ENCODE measurements at places on chromosomes 12 and 14. TPM values are rescaled to one million over a fixed set of nuclear protein-coding genes. Genes with fewer than 3 reads are reported as not detected.

The ARMH4 gene
- total RNA-seq: not detected

The CEBPE gene
- total RNA-seq: 1.6 TPM

The SMCO3 gene
- total RNA-seq: not detected

The PTCSC3 gene
- total RNA-seq: not detected

The ZNF219 gene
- total RNA-seq: 22.1 TPM

GRCh38 chr12:30564394-30564793, 131.3 kb downstream of the IPO8 start:
- H3K4me3 ChIP-seq: no peak overlapping the region
- no peaks in the 10 kb centered on the region for H3K27me3 ChIP-seq
- no peaks in the 10 kb centered on the region for H3K36me3 ChIP-seq
- no peak for DNase-seq
- H3K27ac ChIP-seq: no peak overlapping the region

GRCh38 chr14:92507174-92507768, 6.3 kb upstream of the RIN3 start:
- H3K4me1 ChIP-seq: no peaks in the 10 kb centered on the region
- H3K27ac ChIP-seq: no peak overlapping the region
- H3K4me3 ChIP-seq: no peak overlapping the region
- no peaks in the 10 kb centered on the region for H3K27me3 ChIP-seq
- no peaks in the 10 kb centered on the region for H3K36me3 ChIP-seq

DNA sequence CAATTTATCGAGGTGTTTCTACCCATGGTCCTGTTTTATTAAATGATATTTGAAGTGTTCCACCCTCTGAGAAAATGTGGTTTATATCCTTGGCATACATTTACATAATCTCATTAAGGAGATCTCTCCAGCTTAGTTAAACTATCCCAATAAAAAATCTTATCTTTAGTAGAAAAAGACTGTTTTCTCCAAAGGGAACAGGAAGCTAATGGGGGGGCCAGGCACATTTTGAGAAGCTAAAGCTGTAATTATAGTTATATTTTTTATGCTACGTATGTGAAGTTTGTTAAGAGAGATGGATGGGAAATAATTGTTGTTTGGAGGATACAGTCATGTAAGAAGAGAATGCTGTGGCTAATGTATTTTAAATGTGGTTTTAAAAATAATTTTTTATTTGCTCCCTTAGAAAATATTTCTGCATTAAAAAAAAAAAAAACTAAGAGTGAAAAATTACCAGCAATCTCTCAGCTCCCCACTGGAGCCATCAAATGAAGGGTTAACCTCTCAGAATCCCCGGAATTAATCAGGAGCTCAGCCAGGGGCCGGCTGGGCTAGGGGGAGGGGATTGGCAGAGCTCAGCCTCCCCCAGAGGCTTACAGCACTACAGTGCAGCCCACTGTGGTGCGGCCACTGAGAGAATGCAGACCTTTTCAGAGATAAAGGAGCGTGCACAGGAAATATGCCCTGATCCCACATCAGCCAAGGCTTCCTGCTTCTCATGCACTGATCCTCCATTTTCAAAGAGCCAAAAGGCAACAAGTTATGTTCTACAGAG, 185.8 kb downstream of the EGLN3 start:
- H3K27ac ChIP-seq: no peak overlapping the region
- no peaks in the 10 kb centered on the region for H3K4me1 ChIP-seq
- no peak for DNase-seq
- H3K36me3 ChIP-seq: no peaks in the 10 kb centered on the region
- H3K4me3 ChIP-seq: no peak overlapping the region

DNA sequence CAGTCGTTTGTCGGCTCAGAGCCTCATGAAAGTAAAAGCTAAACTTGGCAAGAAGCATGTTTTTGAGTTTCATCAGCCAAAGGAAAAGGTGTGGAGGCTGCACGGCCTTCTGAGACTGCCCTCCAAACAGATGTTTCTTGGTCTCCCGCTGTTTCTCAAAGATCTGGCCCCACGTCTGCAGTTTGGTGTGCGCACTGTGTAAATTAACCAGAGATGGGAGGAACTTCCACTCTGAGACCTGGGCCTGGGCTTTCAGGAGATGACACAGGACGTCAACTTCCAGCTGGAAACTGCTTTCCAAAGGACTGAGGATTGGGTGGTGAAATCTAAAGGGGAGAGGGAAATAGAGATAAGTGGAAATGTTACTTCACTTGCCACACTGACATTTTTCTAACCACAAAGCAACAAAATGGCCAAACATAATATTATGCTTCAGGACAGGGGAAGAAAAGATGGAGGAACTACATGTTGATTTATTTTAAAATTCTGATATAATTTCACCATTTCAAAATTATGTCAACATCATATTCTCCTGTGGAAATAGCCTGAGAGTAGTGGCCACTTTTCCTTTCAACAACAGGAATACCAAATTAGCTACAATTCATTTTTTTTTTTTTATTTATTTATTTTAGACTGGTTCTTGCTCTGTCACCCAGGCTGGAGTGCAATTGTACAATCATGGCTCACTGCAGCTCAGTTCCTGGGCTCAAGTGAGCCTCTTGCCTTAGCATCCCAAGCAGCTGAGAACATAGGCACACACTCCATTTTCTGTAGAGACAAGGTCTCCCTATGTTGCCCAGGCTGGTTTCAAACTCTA, 27.6 kb downstream of the KICS2 start:
- no peaks in the 10 kb centered on the region for H3K4me1 ChIP-seq
- no peaks in the 10 kb centered on the region for H3K36me3 ChIP-seq
- no peak for DNase-seq

DNA sequence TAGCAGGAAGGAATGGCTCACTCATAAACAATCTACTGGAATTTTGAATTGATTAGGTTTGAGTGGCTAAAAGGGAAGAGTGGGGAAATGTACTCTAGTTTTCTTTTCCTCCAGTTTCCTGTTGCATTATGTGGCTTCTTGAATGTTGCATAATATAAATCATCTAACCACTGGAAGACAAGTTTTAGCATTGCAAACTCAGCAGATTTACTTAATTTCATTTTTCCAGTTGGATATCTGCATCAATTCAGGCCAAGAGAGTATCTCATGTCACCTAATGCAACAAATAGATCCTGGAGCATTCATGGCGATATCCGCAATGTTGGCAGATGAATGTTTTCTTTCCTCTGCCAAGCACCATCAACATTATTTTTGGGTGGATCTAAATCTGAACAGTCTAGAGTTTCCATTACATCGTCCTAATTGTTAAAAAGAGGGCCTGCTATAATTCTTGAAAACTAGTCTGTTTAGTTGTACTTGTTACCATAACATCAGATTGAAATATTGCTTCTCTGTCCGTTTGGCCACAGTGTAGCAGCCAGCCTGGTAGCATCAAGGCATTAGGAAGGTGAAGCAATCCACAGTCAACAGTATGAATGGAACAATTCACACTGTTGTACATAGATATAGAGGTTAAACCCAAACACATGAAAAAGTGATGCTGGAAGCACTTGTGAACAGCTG, 544.2 kb downstream of the ETNK1 start:
- no peak overlapping the region for H3K27ac ChIP-seq
- no peaks in the 10 kb centered on the region for H3K36me3 ChIP-seq
- no peaks in the 10 kb centered on the region for H3K4me1 ChIP-seq
- H3K27me3 ChIP-seq: no peaks in the 10 kb centered on the region
- H3K4me3 ChIP-seq: no peak overlapping the region

DNA sequence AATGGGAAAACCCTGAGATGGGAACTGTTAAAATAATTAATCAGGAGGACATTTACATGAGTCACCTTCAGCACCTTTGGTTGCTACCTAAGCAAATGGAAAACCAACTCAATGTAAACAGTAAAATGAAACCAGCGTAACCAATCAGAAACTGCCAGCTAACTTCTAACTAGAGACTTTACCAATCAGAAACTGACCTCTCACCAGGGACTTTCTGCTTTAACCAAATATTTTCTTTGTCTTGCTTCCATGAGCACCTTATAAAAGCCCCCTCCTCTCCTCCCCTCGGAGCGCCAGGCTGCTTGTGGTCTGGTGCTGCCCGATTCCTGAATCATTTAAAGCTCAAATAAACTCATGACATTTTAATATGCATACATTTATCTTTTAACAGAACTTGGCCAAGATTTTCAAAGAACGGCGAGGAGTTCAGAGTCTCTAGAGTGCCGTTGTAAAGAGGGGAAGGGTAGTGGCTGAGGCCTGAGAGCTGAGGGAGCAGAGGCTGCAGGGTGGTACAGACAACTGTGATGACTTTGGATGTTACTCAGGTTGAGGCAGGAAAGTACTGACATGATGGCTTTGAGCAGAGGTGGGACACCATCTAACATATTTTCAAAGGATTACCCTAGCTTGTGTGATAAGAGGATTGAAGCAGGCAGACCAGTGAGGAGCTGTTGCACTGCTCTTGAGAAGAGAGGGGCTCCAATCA, 183.6 kb downstream of the CRADD start:
- H3K27me3 ChIP-seq: no peaks in the 10 kb centered on the region
- no peak for DNase-seq
- no peaks in the 10 kb centered on the region for H3K36me3 ChIP-seq
- H3K4me3 ChIP-seq: no peak overlapping the region
- no peaks in the 10 kb centered on the region for H3K4me1 ChIP-seq

GRCh38 chr12:53603804-53604203, 22.4 kb downstream of the ATF7 start:
- DNase-seq: no peak
- no peaks in the 10 kb centered on the region for H3K27me3 ChIP-seq
- H3K27ac ChIP-seq: no peak overlapping the region
- H3K36me3 ChIP-seq: no peaks in the 10 kb centered on the region
